Transverse colon (tissue), 4 donors: ENCODE measurements at places on chromosomes 12 and 14.

- DNase-seq: no peak
- no peaks in the 10 kb centered on the region for H3K27me3 ChIP-seq
- no peak overlapping the region for H3K4me3 ChIP-seq
- H3K4me1 ChIP-seq: peaks cover 14% of the 10 kb centered on the region
- peak overlapping the region; percentile 47 for H3K27ac ChIP-seq
Observed at GRCh38 chr14:90624227-90624626, 192.0 kb downstream of the TTC7B start.

- DNase-seq: peak; percentile 86
- no peaks in the 10 kb centered on the region for H3K4me1 ChIP-seq
- H3K36me3 ChIP-seq: no peaks in the 10 kb centered on the region
- peaks cover 53% of the 10 kb centered on the region for H3K27me3 ChIP-seq
- H3K27ac ChIP-seq: no peak overlapping the region
Observed at GRCh38 chr12:107903341-107904061, 129.0 kb downstream of the ASCL4 start.

DNA sequence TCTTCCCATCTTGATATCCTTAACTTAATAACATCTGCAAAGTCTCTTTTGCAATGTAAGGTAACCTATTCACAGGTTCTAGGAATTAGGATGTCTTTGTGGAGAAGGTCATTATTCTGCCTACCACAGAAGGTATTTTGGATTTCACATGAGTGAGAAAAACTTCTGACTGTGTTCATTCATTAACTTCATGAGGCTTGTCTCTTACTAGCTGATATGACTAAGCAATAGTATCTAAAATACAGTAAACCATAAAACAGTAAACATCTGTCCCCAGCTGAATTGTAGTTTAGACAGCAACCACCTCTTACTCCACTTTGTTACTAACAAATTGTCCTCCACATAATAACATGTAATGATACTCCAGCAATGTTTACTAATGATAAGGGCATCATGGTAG lies 198.1 kb downstream of the SEC23A start:
- no peaks in the 10 kb centered on the region for H3K4me1 ChIP-seq
- H3K27ac ChIP-seq: no peak overlapping the region
- H3K36me3 ChIP-seq: no peaks in the 10 kb centered on the region
- no peak overlapping the region for H3K4me3 ChIP-seq
- no peaks in the 10 kb centered on the region for H3K27me3 ChIP-seq

DNA sequence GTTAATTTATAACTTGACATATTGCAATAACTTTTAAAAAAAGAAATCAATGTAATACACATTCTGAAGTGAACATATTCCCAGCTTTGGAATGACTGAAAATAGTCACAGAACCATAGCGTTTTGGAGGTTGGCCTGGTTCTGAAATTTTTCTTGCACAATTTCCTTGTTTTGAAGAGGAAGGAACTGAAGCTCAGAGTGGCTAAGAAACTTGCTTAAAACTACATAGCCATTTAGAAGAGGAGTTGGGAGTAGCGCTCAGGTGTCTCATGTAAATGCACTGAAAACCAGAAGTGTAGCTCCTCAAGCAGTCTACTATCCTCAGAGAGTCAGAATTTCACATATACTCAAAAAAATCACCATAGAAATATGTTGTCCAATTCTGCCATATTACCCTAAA lies 41.2 kb downstream of the SLC38A1 start:
- H3K4me3 ChIP-seq: no peak overlapping the region
- no peaks in the 10 kb centered on the region for H3K36me3 ChIP-seq
- no peaks in the 10 kb centered on the region for H3K27me3 ChIP-seq
- DNase-seq: no peak
- no peak overlapping the region for H3K27ac ChIP-seq

DNA sequence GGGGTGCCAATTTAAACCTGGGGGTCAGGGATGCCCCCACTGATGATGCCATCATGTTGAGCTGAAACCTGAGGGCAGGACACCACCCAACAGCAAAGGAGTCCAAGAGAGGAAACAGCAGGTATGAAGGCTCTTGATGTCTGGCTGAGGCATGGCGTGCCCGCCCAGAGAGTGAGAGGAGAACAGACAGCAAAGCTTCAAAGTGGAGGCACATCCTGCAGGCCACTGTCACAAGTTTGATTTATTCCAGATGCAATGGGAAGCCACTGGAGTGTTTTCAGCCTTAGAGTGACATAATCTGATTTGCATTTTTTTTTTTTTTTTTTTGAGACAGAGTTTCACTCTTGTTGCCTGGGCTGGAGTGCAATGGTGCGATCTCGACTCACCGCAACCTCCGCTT lies 34.8 kb downstream of the IRF2BPL start:
- no peaks in the 10 kb centered on the region for H3K27me3 ChIP-seq
- H3K4me3 ChIP-seq: no peak overlapping the region
- H3K36me3 ChIP-seq: no peaks in the 10 kb centered on the region

- no peak overlapping the region for H3K27ac ChIP-seq
- no peak for DNase-seq
- no peaks in the 10 kb centered on the region for H3K36me3 ChIP-seq
Observed at GRCh38 chr12:1808036-1808797, 12.1 kb upstream of the LRTM2 start.

DNA sequence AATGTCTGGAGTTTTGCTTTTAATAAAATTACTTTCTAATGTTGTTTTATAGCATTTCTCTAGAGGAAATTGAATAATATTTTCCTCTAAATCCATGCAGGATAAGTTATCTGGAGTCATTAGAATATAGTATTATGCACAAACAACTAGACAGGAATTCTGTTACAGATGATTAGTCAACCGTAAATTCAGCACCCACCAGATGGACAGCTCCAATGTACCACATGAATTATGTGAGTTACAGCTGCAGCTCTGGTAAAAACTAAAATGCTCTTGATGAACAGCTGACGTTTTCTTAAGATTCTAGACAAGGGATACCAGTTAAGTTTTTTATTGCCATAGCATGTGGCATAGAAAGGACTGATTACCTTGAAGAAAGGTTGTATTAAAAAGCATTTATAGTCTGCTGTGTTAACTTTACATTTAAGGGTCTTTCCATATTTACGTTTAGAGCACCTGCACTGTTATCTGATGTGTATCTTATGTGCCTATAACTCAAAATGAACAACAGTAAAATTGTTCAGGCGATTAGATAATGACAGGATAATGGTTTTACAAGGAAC lies 321.4 kb upstream of the LRFN5 start:
- no peaks in the 10 kb centered on the region for H3K27me3 ChIP-seq
- no peaks in the 10 kb centered on the region for H3K36me3 ChIP-seq
- no peak overlapping the region for H3K27ac ChIP-seq
- no peak overlapping the region for H3K4me3 ChIP-seq

- no peak overlapping the region for H3K27ac ChIP-seq
- no peaks in the 10 kb centered on the region for H3K27me3 ChIP-seq
- H3K4me1 ChIP-seq: no peaks in the 10 kb centered on the region
Observed at GRCh38 chr14:26163761-26164160, 434.1 kb downstream of the NOVA1 start.

DNA sequence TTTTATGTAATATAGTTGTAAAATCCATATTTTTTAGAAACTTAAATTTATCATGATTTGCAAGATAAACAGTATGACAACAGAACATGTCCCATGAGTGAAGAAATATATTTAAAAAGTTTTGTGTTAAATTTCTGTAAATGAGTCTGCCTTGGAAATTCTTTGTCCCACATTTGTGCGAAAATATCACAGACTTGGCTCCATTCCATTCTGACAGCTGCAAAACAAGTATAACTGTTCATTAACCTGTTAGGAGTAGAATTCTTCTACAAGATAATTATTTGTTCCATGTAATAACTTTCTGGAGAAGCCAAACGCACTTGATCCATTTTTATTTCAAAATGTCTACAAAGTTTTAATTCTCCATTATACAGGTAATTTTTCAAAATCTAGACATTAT lies 37.9 kb downstream of the MDM1 start:
- no peak for DNase-seq
- no peaks in the 10 kb centered on the region for H3K36me3 ChIP-seq
- no peaks in the 10 kb centered on the region for H3K27me3 ChIP-seq

GRCh38 chr12:442235-442884 lies 17.4 kb upstream of the B4GALNT3 start:
- no peaks in the 10 kb centered on the region for H3K27me3 ChIP-seq
- no peak overlapping the region for H3K4me3 ChIP-seq
- H3K36me3 ChIP-seq: no peaks in the 10 kb centered on the region
- peak; percentile 46 for DNase-seq
- H3K27ac ChIP-seq: no peak overlapping the region

GRCh38 chr14:82104013-82104412 lies 570.4 kb upstream of the SEL1L start:
- H3K27me3 ChIP-seq: no peaks in the 10 kb centered on the region
- no peaks in the 10 kb centered on the region for H3K36me3 ChIP-seq
- H3K4me1 ChIP-seq: no peaks in the 10 kb centered on the region

GRCh38 chr12:10291030-10291429 lies 16.6 kb upstream of the KLRD1 start:
- no peaks in the 10 kb centered on the region for H3K4me1 ChIP-seq
- H3K4me3 ChIP-seq: no peak overlapping the region
- no peaks in the 10 kb centered on the region for H3K36me3 ChIP-seq
- H3K27me3 ChIP-seq: no peaks in the 10 kb centered on the region
- DNase-seq: no peak
- no peak overlapping the region for H3K27ac ChIP-seq

- H3K27me3 ChIP-seq: no peaks in the 10 kb centered on the region
- H3K36me3 ChIP-seq: peaks cover 19% of the 10 kb centered on the region
- no peaks in the 10 kb centered on the region for H3K4me1 ChIP-seq
- H3K4me3 ChIP-seq: no peak overlapping the region
Observed at GRCh38 chr12:42386308-42386707, 60.3 kb downstream of the PPHLN1 start.

GRCh38 chr12:51527966-51528365 lies 63.1 kb upstream of the SCN8A start:
- no peak overlapping the region for H3K27ac ChIP-seq
- peaks cover 9% of the 10 kb centered on the region for H3K27me3 ChIP-seq
- no peaks in the 10 kb centered on the region for H3K4me1 ChIP-seq
- H3K4me3 ChIP-seq: no peak overlapping the region
- H3K36me3 ChIP-seq: no peaks in the 10 kb centered on the region
- no peak for DNase-seq
